ENCODE measurements at places on chromosomes 16 and 17.

GRCh38 chr17:55266958-55267688 lies 2.4 kb downstream of the HLF start:
- DNase-seq, result no peak

DNA sequence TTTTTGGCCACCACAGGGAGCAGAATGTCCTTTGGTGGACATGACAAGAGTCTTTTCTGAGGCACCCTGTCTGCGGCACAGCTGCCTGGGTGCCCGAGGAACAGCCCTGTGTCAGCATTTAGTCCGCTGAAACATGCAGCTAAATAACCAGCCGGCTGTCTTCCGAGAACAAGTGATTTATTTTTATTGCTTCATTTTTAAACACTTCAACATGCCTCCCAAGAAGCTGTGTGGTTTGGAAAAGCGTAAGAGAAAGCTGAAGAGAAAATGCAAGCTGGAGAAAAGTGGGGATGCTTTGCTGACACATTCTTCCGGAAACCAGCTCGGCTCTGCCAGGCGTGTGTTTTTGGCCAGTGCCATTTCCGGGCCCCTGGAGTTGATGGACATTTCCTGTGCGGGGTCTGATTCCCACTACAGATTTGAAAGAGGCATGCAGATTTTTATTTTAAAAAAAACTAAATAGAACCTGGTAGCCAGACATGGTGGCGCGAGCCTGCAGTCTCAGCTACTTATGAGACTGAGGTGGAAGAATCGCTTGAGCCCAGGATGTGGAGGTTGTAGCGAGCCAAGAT lies 94.7 kb downstream of the SEC14L1 start:
- DNase-seq, result no peak

GRCh38 chr16:6616746-6617145 lies 715.9 kb upstream of the RBFOX1 start:
- DNase-seq, result no peak

GRCh38 chr17:73863761-73864535 lies 219.7 kb upstream of the SDK2 start:
- no peak for DNase-seq

GRCh38 chr16:72922714-72923113 lies 125.2 kb downstream of the ZFHX3 start:
- no peak for DNase-seq

DNA sequence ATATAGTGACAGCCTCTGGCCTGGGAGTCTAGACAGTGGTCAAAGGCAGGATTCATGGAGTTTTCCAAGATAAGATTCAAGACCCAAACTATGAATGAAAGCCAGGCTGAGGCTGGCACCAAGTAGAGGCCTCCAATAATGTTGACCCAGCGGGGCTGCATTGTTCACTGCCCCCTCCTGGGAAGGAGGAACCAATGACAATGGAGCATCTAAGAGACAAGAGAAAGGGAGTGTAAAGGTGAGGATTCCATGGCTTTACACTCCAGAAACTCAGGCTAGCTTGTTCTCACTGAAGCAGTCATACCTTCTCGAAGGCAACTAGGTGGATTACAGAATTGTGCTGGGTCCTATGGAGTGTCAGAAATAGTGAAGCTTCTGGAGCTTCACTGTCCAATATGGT lies 380.3 kb downstream of the WWOX start:
- DNase-seq, result no peak

DNA sequence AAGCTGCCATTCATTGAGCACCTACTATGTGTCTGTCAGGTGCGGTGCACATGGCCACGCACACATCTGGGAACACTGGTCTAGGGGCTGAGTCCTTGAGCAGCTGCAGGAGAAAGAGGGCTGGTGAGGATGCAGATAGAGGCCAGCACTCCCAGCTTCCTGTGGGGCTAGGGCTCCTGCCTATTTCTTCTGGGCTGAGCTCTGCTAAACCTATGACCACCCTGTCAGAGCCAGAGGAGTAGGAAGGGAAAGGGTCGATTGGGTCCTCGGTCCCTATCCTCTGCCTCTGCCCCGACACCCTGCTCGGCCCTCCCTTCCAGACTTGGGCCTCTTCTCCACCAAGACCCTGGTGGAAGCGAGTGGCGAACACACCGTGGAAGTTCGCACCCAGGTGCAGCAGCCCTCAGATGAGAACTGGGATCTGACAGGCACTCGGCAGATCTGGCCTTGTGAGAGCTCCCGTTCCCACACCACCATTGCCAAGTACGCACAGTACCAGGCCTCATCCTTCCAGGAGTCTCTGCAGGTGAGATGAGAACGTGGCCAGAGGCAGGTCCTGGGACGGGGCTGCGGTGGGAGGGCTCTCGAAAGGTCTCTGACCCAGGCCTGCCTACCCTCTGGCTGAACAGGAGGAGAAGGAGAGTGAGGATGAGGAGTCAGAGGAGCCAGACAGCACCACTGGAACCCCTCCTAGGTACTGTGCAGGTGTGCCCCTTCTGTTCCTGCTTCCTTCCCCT lies 4.0 kb upstream of the TMEM88 start:
- no peak for DNase-seq

- DNase-seq, result no peak
These were observed 13.7 kb upstream of the GUCY2D start for GRCh38 chr17:7988750-7989178.

DNA sequence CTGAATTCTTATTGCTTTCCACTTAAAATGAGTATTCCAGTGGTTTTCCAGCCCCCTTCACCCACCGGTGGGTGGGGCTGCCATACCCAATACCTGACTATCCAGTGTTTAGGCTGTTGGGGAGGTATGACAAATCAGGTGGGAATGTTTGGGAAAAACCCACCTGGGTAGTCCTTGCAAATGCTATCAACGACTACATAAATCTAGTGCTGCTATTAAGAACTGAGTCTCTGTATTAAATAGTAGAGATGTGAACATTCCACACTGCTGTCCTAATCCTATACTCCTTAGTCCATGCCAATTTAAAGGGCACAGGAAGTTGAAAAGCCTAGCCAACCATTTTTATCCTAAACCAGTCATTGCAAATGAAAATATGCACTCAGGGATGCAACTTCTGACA lies 126.6 kb downstream of the AXIN2 start:
- DNase-seq, result no peak

Measured in stimulated activated CD4-positive, alpha-beta T cell treated with anti-CD3 and anti-CD28 coated beads, Interleukin-15, amount 100 ng/mL, for 1 hour (primary cell).